ENCODE measurements at places on chromosomes 12 and 14.
A peak's percentile ranks its signal among the peaks of the same experiment; 100 is the strongest.

DNA sequence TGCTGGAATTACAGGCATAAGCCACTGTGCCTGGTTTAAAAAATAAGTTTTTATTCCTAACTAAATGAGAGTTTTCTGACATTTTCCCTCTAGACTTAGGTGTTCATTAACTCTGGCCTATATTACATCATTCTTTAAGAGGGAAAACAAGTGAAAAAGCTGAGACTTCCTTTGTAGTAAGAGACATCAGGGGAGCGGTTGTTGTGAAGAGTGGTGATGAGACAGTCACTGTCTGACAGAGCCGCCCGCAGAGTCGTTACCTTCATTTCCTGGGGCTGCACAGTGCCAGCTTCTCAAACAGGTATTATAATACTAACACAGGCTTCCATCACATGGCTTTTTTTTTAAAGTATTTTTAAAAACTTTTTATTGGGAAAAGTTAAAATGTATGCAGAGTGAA is 19.7 kb upstream of the TDRD9 start:
- ATAC-seq: no peak

DNA sequence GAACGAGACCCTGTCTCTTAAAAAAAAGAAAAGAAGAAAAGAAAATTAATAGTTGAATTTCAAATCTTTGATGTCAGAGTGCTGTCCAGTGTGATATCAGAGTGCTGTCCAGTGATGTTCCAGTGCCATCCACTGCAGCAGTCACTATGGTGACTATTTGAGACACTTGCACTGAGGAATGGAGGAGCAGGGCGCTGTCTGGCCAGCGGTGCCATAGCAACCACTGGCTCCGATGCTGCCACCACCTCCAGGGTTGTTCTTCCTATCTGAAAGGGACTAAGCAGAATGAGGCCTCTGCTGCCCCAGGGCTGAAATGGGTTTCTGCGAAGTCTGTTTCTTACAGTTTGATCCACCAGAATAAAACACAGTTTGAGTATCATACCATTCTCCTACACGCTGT is 272.9 kb downstream of the NUAK1 start:
- peak; percentile 64 for ATAC-seq

GRCh38 chr14:53927171-53927570 is 29.5 kb downstream of the BMP4 start:
- ATAC-seq: no peak

- no peak for ATAC-seq
Measured at GRCh38 chr12:32116897-32117296, 10.2 kb downstream of the BICD1 start.
